ENCODE measurements at places on chromosomes 7 and 10. TPM values are rescaled to one million over a fixed set of nuclear protein-coding genes. Genes with fewer than 3 reads are reported as not detected.

The COL13A1 gene
- 2.5 TPM for total RNA-seq

The SCART1 gene
- total RNA-seq, result 0.36 TPM

The GALNT17 gene
- total RNA-seq, result 95.3 TPM

The NOS3 gene
- total RNA-seq, result 12.6 TPM

DNA sequence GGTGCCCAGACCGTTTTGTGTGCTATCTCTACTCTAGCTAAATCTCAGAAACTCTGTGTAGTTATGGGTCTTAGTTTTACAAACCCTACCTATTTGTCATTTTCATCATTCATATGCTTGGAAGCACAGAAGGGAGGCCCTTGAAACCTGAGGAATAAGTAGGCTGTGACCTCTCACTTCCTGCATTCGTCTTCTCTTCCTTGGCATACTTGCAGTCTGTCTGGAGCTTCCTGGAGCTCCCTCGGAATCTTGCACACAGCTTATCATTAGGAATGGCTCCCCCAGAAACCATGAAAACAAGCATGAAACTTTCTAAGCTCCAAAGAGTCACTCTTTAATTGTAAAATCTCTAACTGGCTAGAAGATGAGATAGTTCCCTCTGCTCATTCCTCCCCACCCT lies 376.9 kb upstream of the MYO3A start:
- DNase-seq, result no peak

- DNase-seq, result no peak
These were observed 59.2 kb downstream of the OR13A1 start for GRCh38 chr10:45256246-45256645.

GRCh38 chr7:98922392-98923187 lies 44.3 kb downstream of the TRRAP start:
- DNase-seq, result no peak

GRCh38 chr10:13717936-13718772 lies 131.4 kb downstream of the PRPF18 start:
- DNase-seq, result peak; percentile 86

- no peak for DNase-seq
These were observed 3.5 kb downstream of the MKRN1 start for GRCh38 chr7:140475747-140476333.

DNA sequence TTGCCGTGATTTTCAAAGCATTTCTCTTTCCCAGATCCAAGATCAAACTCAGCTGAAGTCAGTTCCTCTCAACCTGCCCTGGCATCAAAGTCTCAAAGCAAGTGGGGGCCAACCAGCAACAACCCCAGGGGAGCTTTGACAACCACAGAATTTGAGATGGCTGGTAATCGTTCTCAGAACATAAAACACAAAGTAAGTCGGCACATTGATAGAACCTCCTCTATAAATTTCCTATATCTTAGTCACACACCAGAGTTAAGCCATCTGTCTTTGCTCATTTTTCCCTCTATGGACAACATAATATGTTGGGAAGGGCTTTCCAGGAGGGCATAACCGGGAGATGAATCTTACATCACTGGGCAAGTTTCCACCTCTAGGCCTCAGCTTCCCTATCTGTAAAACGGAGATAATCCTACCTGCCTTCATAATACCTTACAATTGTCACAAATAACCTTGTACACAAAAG lies 1.2 kb upstream of the DNAJC9 start:
- DNase-seq, result no peak

GRCh38 chr7:78002021-78002420 lies 203.4 kb downstream of the PHTF2 start:
- DNase-seq, result no peak

- no peak for DNase-seq
These were observed 104.0 kb upstream of the ZEB1 start for GRCh38 chr10:31215052-31215451.

DNA sequence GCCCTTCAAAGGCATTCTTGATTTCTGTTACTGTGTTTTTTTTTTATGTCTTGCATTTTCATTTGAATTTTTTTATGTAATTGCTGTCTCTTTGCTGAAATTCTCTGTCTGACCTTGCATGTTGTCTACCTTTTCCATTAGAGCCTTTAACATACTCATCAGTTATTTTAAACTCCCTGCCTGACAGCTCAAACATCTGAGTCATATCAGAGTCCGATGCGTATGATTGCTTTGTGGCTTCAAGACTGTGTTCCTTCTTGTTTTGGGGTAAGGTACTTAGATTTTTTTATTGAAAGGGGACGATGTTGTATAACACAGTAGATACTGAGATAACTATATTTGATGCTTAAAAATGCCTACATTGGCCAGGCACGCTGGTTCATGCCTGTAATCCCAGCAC lies 9.7 kb upstream of the TARP start:
- no peak for DNase-seq

- DNase-seq, result no peak
These were observed 3.2 kb upstream of the HUS1 start for GRCh38 chr7:47982610-47983009.

DNA sequence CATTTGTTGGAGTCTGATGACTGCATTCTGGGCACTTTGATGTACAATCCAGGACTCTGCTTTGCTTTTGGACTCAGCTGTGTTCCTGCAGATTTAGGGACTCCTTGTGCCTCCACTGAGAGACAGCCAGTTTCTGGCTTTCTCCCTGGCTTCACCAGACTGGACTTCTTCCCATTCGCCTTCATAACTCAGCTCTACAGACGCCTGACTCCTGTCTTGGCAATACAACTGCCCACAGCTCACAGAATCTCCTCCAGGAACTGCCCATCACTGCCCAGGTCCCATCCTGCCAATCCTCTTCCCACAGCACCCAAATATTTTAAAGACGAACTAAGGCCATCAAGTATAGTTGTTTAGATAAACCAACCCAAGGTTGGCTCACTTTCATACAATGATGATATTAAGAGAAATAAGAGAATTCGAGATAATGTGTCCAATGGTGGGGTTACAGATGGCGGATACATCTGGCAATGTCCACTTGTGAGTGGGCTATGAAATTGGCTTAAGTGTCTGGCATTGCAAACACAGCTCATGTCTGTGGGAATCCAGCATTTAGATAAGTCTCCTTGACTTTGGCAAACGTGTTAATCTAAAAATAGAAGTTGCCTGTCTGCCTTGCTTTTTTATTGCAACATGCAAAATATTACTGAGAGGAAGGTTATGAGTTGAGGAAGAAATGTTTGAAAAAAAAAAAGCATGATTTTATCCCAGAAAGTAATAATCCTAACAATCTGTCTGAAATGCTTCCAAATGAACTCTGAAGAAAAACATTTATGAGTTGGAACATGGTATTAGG lies 95.1 kb downstream of the ITGA8 start:
- no peak for DNase-seq

- no peak for DNase-seq
These were observed 138.0 kb downstream of the FAM53B start for GRCh38 chr10:124605856-124606812.

GRCh38 chr10:30348378-30348776 lies 701 bp downstream of the MTPAP start:
- no peak for DNase-seq

DNA sequence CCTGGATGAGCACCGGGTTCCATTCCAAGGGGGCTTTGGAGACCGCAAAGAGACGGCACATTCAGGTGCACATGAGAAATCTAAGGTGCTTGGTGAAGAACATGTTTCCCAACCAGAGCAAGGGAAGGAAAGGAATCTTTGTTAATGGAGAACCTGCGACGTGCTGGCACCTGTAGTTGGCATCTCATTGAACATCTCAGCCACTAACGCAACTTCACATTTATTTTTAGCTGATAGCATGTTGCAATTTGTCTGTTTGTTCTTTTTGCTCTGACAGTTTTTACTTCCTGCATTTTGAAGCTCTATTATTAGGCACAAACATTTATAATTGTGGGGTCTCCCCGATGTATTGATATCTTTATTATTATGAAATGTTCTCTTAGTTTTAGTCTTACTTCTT lies 316.7 kb downstream of the TCERG1L start:
- no peak for DNase-seq

GRCh38 chr10:113751181-113751732 lies at the start of gene PLEKHS1:
Gene PLEKHS1 (plus strand): TSS chr10:113751682. CDS start chr10:113755278, 3,596 bp downstream.
- DNase-seq, result no peak
